Smooth muscle cell of the pulmonary artery (primary cell): ENCODE measurements at places on chromosomes 5 and 9. TPM values are rescaled to one million over a fixed set of nuclear protein-coding genes. Genes with fewer than 3 reads are reported as not detected.

Gene IFNA5
- total RNA-seq: not detected in 2 replicates

Gene PCDHB11
- 0.69 and 0.85 TPM in 2 replicates for total RNA-seq

Gene LCN15
- not detected in 2 replicates for total RNA-seq

Gene SREK1IP1
- total RNA-seq: 11.8 and 14.1 TPM in 2 replicates

Gene IFNA21
- not detected in 2 replicates for total RNA-seq

Gene NMUR2
- total RNA-seq: not detected in 2 replicates

Gene CSF1R
- total RNA-seq: 0.26 and 0.69 TPM in 2 replicates

Gene NPR3
- total RNA-seq: 37.5 and 43.4 TPM in 2 replicates

Gene EEIG1
- total RNA-seq: 24.6 and 44.9 TPM in 2 replicates

Gene C5
- 5.1 and 5.3 TPM in 2 replicates for total RNA-seq
